Right atrium auricular region (tissue), 2 donors: ENCODE measurements at places on chromosomes 3 and 15. TPM values are rescaled to one million over a fixed set of nuclear protein-coding genes. Genes with fewer than 3 reads are reported as not detected.

DNA sequence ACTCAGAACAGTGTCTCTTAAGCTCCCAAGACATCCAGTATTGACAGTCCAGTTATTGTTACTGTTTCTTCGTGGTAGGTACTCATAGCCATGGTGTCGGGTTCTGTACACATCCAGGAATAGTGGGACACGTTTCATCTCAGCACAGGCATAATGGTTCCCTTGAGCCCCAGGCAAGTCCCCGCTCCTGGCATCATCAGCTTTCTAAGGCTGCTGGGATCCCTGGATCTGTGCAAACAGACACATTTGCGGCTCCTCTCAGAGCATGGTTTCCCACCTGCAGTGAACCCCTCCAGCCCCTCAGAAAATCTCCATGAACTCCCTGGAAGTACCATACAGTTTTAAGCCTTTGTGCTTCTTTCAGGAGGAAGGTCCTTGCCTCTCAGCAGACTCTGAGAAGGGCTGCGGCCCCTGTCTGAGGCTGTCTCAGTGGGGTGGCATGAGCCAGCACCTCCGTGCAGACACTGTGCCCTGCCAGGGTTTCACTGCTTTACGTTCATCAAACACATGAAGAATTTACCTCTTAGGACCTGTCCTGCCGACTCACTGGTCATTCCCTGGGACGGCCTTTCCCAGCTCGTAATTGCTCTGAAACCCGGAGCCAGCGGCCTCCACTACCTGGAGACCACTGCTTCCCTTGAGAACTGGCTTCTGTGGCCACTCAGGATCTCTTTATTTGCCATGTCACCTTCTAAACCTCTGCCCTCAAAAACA lies 124.9 kb downstream of the LRRK1 start:
- DNase-seq, result peak; percentile 53
- no peak overlapping the region for H3K4me3 ChIP-seq

DNA sequence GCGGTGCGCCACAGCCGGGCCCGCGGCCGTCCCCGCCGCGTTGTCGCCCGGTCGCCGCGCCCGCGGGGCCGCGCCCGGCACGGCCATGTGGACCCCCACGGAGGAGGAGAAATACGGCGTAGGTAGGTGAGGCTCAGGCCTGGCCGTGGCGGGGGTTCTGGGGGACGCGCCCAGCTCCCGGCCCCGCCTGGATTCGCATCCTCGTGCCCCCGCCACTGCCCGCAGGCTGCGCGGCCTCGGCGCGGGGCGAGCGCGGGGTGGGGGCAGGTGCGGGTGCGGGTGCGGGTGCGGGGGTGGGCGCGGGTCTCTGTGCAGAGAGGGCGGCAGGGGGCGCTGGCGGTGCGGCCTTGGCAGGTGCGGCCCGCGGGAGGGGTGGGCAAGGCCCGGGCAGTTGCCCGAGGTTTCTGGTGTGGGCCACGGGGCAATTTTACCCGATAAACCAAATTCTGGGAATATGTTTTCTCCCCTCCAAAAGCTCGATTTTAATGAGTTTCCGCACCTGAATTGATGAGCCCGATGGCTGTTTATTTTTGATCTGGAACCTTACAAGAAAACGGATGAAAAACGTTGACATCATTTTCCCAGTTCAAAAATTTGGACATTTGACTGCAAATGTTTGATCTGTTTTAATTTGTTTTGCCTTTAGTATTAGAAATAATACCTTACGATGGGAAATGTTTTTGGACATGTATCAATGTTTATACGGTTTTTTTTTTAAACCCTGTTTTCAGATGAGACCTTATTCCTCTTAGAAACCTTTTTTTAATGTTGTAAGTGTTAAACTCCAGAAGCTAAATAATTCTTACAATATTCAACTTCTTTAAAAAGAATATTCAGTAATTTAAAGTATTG lies 678 bp downstream of the DOCK3 start:
- no peaks in the 10 kb centered on the region for H3K27me3 ChIP-seq
- peak; percentile 38 for DNase-seq
- H3K36me3 ChIP-seq, result no peaks in the 10 kb centered on the region
- no peak overlapping the region for H3K27ac ChIP-seq

Gene IMPG2
- total RNA-seq, result 0.15 TPM

Gene SLC28A2
- total RNA-seq, result not detected

- H3K27me3 ChIP-seq, result no peaks in the 10 kb centered on the region
- no peaks in the 10 kb centered on the region for H3K4me1 ChIP-seq
- DNase-seq, result no peak
- H3K4me3 ChIP-seq, result no peak overlapping the region
Measured at GRCh38 chr3:127067116-127067910, 84.4 kb downstream of the PLXNA1 start.

- H3K36me3 ChIP-seq, result no peaks in the 10 kb centered on the region
- no peaks in the 10 kb centered on the region for H3K27me3 ChIP-seq
- peak overlapping the region; percentile 27 for H3K4me3 ChIP-seq
- DNase-seq, result peak; percentile 94
Measured at GRCh38 chr3:129596194-129597086, 10.0 kb downstream of the PLXND1 start.

GRCh38 chr3:8540456-8540855 lies 38.8 kb downstream of the LMCD1 start:
- H3K36me3 ChIP-seq, result peaks cover 78% of the 10 kb centered on the region
- no peak overlapping the region for H3K4me3 ChIP-seq
- H3K4me1 ChIP-seq, result peaks cover 36% of the 10 kb centered on the region

GRCh38 chr3:46089237-46090011 lies 62.1 kb upstream of the XCR1 start:
- H3K27me3 ChIP-seq, result no peaks in the 10 kb centered on the region
- no peaks in the 10 kb centered on the region for H3K4me1 ChIP-seq
- no peak overlapping the region for H3K27ac ChIP-seq
- peak; percentile 89 for DNase-seq

DNA sequence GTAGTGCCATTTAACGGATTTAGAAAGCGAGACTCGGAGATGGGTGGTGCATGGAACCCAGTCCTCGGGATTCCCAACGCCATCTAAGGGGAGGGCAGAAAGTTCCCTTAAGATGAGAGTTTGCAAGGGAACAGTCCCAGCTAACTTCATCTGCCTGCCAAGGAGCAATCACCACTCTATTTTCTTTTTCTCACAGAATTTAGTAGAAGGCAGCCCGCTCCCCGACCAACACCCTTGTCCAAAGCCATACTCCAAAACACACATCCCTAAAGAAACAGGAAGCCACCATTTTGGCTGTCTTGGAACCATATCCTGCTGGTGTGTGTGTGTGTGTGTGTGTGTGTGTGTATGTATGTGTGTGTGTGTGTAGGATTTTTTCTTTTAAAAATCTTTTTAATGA lies 7.1 kb upstream of the FGD5 start:
- H3K4me1 ChIP-seq, result peaks cover 26% of the 10 kb centered on the region
- no peak for DNase-seq
- no peaks in the 10 kb centered on the region for H3K36me3 ChIP-seq

Gene ABHD2
- total RNA-seq, result 115 TPM
